Stimulated activated CD4-positive, alpha-beta T cell treated with anti-CD3 and anti-CD28 coated beads, Interleukin-2, amount 100 ng/mL, for 24 hours (primary cell): ENCODE measurements at places on chromosomes 5 and 9.

DNA sequence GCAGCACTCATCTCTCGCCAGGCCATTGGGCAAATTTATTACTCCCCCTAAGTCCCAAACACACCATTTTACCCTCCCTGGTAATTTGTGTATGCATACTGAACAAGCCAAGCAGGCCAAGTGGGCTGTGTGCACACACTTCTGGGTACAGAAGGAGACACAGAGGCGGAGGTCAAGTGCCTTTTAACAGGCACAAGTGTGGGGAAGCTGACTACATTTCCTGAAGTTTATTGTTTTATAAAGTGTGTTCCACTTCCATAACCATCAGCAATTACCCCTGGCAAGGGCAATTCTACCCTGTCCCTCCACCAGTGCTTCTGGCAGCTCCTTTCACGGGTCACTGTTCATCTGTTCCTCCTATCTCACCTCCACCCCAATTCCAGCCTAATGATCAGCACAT is 93.9 kb downstream of the SETX start:
- no peak for DNase-seq

- DNase-seq, result no peak
Observed at GRCh38 chr5:16784088-16784487, 152.0 kb downstream of the MYO10 start.

GRCh38 chr9:2087500-2088313 is 72.6 kb downstream of the SMARCA2 start:
- no peak for DNase-seq

GRCh38 chr9:131423171-131423581 is 29.3 kb downstream of the PRRC2B start:
- no peak for DNase-seq

DNA sequence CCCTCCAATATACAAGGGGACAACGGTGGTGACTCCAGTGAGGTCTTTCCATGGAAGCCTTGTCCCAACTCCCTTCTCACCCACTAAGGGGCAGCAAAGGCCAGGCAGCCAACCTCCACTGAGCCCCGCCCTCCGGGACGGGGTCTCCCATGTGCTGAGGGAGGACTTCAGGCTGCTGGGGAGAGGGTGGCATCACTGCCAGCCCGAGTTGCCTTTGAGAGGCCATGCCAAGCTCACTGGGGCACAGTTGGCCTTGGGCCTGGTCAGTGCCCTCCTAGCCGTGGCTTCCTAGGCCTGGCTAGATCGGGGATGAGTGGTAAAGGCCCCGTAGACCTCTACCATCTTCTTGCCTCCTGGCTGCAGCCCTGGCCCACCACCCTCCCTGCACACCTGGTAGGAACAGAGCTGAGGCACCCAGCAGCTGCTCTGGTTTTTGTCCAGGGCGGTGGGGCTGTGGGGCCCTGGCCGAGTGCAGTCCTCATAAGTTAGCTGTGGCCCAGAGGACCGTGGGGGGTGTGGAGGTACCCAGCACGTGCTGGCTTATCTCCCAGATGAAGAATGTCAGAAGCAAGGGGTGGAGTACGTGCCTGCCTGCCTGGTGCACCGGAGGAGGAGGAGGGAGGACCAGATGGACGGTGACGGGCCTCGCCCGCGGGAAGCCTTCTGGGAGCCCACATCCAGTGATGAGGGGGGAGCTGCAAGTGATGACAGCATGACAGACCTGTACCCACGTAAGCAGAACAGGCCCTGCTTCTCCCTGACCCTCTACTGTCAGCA is 3.2 kb downstream of the SURF2 start:
- no peak for DNase-seq

DNA sequence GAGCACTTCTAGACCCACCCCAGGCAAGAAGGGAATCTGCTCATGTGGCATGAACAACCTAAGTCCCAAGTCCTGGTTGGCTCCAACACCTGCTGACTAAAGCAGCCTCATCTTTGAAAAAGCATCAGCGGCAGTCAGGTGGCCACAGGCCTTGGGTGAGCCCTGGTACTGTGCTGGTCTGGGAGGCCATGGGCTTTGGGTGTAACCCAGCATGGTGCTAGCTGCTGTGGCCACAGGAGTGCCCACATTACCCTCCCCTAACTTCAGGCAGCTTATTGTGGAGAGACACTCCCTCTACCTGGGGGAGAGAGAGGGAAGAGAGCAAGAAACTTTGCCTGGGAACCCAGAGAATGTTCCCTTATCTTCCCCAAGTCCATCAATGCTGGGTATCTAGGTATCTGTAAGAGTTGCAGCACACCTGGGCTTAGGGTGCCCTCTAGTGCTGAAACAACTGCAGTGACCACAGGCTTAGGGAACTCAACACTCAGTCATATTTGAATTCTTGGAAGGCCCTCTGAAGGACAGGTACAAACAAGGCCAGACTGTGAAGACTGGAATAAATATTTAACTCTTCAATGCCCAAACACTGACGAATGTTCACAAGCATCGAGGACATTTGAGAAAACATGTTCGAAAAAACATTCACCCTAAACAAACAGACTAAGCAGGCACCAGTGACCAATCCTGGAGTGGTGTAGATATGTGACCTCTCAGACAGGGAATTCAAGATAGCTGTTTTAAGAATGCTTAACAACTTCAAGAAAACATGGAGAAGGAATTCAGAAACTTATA is 69.9 kb upstream of the OR2K2 start:
- DNase-seq, result no peak

GRCh38 chr5:87404359-87404758 is 8.4 kb downstream of the CCNH start:
- DNase-seq, result no peak

DNA sequence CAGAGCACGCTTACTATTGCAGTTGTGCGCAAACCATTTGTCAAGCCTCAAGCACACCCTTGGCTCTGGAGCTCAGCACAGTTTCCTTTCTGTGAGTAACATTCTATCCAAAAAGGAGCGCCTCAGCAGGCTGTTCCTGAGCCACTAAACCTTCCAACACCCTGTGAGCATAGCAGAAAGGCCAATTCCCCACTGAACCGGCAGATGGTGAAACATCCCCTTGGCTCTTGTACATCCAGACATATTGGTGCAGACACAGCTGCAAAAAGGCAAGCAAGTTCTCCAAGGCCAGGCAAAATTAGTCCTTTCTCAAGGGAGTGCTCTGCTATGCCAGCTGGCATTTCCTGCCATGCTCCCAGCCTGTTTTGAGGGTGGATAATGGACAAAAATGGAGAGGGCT is 44.1 kb upstream of the CEMIP2 start:
- DNase-seq, result no peak

DNA sequence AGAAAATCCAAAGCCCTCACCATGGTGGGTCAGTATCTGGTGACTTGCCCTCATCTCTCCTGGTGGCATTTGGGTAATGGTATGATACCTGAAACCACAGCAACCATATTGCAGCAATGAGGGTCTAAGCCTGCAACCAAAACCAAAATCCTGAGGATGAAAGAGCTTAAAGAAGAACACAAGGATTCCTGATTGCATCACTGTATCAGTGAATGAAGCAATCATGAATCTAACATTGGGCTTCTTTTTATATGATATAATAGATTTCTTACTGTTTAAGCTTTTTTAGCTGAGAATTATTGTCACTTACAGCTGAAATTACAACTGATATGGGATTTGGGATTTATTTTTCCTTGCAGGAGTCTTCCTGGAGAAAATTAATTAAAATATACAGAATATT is 269.9 kb downstream of the MEF2C start:
- no peak for DNase-seq

GRCh38 chr9:127132375-127132774 is 9.9 kb upstream of the ANGPTL2 start:
- no peak for DNase-seq

GRCh38 chr5:59037941-59038797 is 455.3 kb downstream of the RAB3C start:
- DNase-seq, result no peak

DNA sequence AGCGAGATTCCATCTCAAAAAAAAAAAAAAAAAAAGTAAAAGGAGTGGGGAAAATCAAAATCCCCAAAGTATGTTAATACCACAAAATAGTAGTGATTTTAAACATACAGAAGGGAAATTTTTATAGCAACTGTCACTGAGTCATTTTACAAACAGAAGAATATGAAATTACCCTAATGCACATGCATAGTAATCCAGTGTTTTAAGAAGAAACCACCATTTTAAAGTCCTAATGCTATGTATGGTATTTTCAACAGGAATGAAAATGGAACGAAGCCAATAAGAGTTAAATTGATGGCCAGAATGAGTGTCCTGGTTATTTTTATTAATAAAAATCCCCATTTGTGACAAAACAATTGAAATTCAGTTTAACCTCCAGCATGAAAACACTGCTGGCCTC is 26.7 kb upstream of the NXNL2 start:
- DNase-seq, result no peak

DNA sequence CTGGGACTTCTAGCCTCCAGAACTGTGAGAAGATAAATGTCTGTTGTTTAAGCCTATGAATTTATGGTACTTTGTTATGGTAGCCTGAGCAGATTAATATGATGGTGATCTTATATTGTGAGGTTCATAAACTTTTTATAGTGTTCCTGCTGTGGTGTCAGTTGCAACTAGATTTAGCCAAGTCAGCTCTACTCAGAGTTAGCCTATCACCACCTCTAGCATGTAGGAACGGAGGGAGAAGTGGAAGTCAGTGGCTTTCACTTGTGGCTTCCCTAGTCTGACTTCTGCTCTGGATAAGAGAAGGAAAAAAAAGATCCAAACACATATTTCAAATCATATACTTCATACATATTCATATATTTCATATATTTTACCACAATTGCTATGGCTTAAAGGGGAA is 6.6 kb downstream of the POC5 start:
- DNase-seq, result no peak

DNA sequence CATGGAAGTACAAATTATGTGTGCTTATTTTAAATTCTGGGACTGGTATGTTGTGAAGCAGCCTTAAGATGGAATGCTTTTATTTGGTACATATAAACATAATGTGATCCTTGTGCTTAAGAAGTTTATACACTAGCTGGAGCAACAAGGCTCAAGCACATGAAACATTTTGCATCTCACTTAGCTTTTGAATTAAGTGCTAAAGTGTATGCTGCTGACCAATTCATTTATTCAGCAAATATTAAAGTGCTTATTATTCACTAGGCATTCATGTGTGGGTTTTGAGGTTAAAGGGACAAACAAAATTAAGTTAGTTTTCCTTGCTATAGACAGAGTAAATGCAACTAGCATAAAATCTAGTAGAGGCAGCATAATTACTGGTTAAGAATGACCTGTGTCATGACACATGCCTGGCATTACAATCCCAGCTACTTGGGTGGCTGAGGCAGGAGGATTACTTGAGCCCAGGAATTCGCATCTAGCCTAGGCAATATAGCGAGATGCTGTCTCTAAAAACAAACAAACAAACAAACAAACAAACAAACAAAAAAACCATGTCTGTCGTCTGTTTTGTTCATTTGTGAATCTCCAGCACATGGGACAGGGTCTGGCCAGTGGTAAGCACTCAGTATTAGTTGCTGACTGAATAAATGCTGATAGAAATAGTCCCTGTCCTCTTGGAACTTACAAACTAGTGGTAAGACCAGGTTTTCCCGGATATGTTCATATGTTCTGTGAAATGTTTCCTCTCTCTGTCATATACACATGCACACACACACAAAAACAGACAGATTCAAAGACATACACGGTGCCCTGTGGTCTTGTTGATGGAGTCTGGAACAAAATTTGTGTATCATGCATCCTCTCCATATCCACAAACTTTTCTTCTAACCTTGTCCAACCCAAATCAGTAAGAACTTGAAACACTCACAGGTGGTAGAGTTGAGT is 41.9 kb upstream of the TNFAIP8 start:
- DNase-seq, result no peak

- DNase-seq, result no peak
Observed at GRCh38 chr9:21856301-21857094, 54.1 kb downstream of the MTAP start.

DNA sequence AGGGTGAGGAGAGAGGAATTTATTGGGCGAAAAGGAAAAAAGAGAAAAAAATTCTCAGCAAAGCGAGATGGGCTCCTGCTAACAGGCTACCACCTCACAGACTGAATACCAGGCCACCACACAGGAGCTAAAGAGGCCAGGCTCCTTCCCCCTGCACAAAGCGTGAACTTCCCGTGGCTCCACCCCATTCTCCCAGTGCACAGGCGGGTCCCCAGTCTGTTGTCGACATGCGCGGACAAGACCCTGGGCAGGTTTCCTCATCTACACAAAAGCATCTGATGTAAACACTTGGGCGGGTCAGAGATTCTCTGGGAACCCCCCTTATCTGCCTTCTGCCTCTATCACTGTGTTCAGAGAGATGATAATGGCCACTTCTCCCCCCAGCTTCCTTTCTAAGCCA is 34.2 kb downstream of the IL31RA start:
- DNase-seq, result no peak

DNA sequence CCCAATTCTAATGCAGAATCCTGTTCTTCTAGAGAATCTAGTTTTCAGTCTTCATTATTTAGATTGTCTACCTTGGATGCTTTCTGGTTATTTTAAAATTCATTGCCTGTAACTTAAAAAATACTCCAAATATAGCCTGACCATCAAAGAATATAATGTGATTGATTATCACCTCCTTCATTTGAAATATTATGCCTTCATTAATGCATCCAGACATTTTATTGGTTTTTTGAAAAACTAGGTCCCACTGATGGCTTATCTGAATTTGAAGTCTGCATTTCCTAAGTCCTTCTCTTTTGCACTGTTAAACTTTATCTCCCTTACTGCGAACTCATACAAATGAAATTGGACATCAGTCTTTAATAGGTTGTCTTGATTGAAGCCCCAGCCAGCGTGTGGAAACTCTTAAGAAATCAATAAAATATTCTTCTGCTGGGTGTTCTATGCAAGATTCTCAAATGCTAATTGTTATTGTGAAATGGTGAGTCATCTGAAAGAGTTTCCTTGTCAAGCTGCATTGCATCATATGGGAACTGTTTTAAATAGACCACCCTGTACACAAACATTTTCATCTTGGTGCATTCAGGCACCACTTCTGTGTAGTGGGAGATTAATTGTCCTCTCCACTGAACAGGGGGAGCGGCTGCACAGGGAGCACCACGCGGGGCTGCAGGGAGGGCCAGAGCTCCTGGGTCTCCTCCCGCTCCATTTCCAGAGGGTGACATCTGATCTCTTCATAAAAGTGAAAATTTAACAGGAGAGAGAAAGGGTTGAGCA is 92.3 kb upstream of the FANCC start:
- DNase-seq, result no peak

- no peak for DNase-seq
Observed at GRCh38 chr9:2096376-2096970, 81.3 kb downstream of the SMARCA2 start.

- DNase-seq, result no peak
Observed at GRCh38 chr5:172830275-172830799, 3.7 kb upstream of the ERGIC1 start.

- DNase-seq, result no peak
Observed at GRCh38 chr9:82034956-82035731, 46.6 kb downstream of the SPATA31D1 start.

- no peak for DNase-seq
Observed at GRCh38 chr9:111360881-111361280, 30.9 kb upstream of the OR2K2 start.

GRCh38 chr9:94697972-94698581 is 28.4 kb upstream of the AOPEP start:
- DNase-seq, result no peak

DNA sequence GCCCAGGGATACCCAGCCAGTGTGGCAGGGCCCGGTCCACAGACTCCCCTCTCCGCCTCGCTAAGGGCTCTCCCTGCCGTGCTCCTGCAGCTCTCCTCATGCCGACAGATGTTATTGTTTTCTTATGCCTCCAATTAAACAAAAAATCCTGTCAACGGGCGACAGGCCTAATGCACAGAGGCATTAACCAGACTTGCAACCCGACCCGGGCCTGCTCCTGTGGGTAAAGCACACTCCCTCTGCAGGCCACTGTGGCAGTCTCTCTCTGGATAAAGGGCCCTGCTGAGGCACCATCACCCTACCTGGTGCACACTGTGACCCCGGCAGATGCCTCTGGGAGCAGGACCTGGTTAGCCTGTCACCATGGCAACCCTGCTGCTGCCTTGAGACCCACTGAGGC is 27.5 kb upstream of the HAND1 start:
- DNase-seq, result no peak
